G401 (cell line): ENCODE measurements at places on chromosomes 4 and X. TPM values are rescaled to one million over a fixed set of nuclear protein-coding genes. Genes with fewer than 3 reads are reported as not detected.

The SULT1E1 gene
- not detected in 2 replicates for total RNA-seq

DNA sequence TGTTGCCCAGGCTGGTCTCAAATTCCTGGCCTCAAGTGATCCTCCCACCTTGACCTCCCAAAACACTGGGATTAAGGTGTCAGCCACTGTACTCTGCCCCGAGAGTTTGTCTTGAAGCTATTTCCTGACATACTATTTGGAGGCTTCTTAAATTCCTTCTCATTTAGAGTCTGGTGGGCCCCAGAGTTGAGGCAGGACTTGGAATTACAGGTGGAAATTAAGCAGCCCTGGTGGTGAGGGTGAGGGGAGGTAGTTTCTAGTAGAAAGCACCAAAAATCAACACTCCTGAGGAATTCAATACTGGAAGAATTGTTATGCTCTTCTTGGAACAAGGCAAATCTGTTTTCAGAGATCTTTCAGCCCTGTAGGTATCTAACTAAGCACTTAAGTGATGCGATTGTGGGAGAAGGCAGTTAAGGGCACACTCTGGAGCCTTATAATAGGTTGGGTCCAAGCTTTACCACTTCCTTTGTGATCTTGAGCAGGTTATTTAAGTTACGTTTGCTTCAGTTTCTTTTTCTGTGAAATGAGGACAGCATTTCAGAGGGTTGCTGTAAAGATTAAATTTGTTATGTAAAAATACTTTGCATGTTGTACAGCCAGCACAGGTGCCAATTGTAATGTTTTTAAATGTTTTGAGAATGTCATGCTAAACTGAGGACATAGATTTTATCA lies 200.7 kb downstream of the SOWAHB start:
- no peak for DNase-seq

GRCh38 chr4:168516841-168517240 lies 20.0 kb downstream of the PALLD start:
- DNase-seq, result no peak

DNA sequence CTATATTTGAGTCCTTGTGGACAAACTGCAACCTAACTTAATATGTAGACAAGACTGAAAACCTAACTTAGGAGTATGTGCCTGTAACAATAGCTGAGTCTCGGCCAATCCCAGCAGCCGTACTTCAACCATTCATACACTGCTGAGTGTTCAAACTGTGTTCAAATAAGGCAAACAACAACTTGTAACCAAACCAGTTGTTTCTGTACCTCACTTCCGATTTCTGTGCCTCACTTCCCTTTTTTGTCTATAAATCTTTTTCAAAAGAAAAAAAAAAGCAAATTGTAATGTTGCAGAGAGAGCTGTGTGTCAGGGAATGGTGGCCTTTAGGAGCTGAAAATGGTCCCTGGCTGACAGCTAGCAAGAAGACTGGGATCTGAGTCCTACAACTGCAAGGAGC lies 46.0 kb downstream of the GEMIN8 start:
- DNase-seq, result no peak

DNA sequence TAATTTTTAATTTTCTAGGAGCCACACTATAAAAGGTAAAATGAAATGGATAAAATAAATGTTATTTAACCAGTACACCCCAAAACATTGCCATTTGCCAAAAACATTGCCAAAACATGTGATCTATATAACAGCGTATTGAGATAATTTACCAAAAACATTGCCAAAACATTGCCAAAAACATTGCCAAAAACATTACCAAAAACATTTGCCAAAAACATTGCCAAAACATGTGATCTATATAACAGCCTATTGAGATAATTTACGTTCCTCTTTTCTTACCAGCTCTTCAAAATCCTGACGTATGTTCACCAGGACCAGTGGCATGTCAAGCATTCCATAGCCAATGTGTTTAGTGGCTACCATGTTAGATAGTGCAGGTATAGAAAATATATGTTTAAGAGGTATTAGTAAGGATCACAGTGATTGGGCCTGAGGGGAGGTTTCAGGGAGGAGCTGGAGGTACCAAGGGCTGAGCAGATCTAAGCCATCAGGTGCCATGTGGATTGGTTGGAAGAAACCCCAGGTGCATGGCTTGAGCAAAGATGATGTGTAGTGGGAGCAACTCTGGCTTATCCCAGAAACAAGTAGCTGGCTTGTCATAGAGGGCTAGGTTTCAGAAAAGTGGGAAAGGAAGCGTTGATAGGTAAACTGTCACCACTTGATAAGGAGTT lies 42.6 kb downstream of the RAPGEF2 start:
- DNase-seq, result no peak
